ENCODE measurements at places on chromosomes 1 and 21.

DNA sequence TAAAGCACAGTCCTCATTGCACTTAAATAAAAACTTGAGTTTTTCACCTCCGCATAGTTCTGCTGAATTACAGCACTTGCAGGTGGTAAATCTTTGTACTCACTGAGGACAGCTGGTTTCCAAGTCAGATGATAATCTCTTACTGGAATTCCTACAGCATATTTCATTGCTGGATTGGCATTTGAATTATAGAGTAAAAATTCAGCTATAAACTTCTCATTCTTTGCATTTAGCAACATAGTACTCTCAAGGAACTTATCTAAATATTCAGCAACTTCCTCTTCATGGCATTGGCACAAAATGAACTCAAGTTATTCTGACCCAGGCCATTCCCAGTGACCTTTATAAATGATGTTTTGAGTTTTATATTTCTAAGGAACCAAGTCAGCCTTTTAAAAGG lies 23.4 kb downstream of the GORAB start:
- no peak for DNase-seq

- DNase-seq, result no peak
Observed at GRCh38 chr1:90143591-90143990, 148.7 kb downstream of the ZNF326 start.

GRCh38 chr21:42306366-42307035 lies 8.7 kb downstream of the TFF3 start:
- no peak for DNase-seq

GRCh38 chr1:199593475-199593874 lies 434.0 kb upstream of the NR5A2 start:
- DNase-seq, result no peak

GRCh38 chr1:215793180-215793579 lies 226.1 kb downstream of the KCTD3 start:
- DNase-seq, result peak; percentile 61

- DNase-seq, result no peak
Observed at GRCh38 chr1:30912913-30913652, 4.5 kb upstream of the SDC3 start.

DNA sequence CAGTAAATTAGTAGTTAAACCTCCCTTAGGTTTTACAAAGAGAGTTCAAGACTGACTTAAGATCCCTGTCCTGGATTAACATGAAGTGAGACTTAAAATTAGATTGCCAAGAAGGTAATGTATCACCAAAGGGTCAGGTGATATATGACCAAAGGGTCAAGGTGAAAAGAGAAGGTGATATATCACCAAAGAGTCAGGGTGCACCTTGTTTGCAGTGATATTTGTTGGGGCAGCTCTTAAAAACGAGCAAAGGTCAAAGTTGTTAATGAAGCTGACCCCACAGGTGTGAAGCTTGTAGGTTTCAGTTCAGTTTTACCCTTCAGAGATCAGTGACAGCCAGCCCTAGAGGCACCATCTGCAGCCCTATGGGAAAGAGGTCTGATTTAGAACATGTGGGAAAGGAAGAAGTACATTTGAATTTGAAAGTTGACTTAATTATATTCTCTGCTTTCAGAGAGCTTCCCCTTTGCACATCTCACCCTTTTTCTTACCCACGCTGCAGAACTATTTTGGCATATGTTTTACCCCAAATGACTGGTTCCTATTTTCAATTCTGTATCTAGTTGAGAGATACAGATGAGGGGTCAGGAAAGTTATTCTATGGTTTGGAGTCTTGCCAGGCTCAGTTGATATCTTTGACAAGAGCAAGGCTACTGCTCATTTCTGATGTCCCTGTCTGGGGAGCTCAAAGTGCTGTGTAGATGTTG lies 170.8 kb downstream of the S1PR1 start:
- no peak for DNase-seq

Measured in AG08395 (cell line).